ENCODE measurements at places on chromosomes 7 and 10.
A peak's percentile ranks its signal among the peaks of the same experiment; 100 is the strongest.

- DNase-seq: no peak
Observed at GRCh38 chr10:70493660-70494234, 15.2 kb downstream of the PALD1 start.

GRCh38 chr7:70598976-70599375 is 533.0 kb upstream of the GALNT17 start:
- DNase-seq: no peak

GRCh38 chr10:117731121-117731791 is 188.7 kb downstream of the EMX2 start:
- no peak for DNase-seq

GRCh38 chr10:113131613-113132261 is 181.7 kb downstream of the TCF7L2 start:
- no peak for DNase-seq

DNA sequence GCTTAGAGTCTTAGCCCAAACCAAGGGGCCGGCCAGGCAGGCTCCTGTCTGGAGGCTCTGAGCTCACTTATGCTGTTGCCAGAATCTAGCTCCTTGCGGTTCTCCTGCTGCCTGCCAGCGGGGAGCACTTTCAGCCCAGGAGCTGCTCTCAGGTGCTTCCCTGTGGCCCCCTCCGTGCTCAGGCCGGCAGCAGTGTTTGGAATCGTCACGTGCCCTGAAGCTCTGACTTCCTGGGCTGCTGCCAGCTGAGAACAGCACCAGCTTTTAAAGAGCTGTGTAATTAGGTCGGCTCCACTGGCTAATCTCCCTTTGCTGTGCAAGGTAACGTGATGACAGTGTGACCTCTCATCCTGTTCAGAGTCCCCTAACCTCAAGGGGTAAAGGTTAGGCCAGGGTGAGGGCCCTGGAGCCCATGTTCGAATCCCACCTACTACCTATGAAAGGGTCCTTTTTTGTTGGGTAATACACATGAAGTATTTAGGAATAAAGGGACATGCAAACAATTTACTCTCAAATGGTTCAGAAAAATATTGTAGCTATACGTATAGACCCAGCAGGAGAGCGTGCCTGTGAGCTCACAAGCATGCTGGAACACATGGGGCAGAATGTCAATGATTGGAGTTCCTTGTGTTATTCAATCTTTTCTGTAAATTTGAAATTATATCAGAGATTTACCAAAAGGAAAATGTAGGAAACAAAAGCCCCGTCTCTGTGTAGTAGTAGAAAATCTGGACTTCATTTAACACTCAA is 16.6 kb downstream of the ZNF862 start:
- DNase-seq: no peak

GRCh38 chr10:116988311-116988710 is 16.7 kb downstream of the SHTN1 start:
- DNase-seq: no peak

DNA sequence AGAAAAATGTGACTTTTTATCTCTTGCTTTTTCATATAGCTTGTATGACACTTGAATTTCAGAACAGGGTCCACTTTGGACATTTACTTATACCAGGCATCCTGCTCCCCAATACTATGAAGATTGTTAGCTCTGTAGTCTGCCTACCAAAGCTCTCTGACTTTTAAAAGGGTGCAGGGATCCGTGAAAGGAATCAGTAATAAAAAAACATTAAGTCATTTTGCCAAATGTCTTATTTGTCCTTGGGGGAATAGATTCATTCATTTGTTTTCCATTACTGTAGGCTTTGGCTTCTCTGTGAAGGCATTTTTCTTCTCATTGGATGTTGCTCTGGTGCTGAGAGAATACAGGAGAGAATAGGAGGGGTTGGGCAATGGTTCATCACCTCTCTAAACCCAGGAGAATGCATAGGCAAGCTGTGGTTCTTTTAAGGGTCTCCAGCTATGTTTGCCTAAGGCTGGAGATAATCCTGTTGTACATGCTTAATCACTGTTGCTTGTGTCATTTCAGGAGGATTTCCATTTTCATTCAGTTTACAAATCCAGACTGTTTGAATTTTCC is 103.5 kb downstream of the SRI start:
- DNase-seq: no peak

GRCh38 chr10:12707461-12708185 is 293.9 kb downstream of the CCDC3 start:
- no peak for DNase-seq

DNA sequence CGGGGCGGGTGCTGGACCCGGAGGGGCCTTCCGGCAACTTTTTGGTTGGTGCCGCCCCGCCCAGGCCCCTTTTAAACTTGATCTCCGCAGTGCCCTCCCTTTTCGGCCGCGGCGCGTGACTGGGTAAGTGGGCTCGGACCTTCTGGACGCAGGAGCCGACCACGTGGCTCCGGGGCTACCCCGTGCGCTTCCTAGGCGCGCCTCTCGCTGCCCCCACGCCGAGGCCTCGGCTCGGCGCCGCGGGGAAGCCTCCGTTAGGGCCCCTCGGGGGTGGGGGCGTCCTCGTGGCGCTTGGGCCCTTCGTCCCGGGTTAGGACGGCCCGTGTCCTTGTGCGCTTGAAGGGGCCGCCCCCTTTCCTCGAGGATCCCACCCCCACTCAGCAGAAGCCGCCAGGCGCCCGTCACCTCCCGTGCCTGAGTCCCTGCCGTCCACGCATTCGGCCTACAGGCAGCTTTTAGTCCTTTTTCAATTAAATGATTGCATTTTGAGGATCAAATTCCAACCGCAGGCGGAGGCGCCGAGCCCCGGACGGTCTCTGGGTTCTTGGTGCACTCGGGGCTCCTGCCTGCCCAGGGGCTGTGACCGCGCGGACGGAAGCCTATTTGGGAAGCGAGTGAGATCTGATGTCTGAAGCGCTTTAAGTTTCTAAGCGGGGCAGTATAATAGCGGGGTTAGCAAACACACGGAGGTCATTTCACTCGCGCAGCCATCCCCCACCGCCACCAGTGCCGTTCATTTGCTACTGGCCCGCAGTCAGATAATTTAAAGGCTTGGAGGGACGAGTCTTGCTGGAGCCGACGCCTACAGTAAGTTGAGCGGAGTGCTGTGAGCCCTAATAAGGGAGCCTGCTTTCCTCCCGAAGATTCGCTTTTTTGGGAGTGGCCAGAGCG is 31.8 kb upstream of the TOMM7 start:
- peak; percentile 83 for DNase-seq

DNA sequence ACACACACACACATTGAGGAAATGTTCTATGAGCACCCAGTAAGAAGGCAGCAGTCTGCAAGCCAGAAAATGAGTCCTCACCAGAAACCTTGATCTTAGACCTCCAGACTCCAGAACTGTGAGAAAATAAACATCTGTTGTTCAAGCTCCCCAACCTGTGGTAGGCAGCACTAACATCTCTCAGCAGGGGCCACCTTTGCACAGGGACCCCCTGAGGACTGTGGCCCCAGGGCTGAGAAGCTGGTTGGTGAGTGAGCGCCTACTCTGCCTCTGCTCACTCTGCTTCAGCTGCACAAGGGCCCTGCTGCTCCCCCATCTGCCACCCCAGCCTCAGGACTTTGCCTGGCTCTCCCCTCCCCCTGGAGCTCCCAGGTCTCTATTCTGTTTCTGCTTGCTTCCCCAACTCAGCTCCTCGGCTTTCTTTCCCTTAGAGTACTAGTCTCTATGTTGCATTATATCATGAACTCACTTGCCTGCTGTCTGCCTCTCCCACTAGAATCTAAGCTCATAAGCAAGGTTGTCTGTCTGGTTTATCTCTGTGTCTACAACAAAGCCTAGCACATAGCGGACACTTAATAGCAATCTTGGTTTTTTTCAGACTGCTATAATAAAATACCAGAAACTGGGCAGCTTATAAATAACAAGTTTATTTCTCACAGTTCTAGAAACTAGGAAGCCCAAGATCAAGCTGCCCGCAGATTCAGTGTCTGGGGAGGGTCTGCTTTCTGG is 40.4 kb upstream of the PRLHR start:
- no peak for DNase-seq

DNA sequence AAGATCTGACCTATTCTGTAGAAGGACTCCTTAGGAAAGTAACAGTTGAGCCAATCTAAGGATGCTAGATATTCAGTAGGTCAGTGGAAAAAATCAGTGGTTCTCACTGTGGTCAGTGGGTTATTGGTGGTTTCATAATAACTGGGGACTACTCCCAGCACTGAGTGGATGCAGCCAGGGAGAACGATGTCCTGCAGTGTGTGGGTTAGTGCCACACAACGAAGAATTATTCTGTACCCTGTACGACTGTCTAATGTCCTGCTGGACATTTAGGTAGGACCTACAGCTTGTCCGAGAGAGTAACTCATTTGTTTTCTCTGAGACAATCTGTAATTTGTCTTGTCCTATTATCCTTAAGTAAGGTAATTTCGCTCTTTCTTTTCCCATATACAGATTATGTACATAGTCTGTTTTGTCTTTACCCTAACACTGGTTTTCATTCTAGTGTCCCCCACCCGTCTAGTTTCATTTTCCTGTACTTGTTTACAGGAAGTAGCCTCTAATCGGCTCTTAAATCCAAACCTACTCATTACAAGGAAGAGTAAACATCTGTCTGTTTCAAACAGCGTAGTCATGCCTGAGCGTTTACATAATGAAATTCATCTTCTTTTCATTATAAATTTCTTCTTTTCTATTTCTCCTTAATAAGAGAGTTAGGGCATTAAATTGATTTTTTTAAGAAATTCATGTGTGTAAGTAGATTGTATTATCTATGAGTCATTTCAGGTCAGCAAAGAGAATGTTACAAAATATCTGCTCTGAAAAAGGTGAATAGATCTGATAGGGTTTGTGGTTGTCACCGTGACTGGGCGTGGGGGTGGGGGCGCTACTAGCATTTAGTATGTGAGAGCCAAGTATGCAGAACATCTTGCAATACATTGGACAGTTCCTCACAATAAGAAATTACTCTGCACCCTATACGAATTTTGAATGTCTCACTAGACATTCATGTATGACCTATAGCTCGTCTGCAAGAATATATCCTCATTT is 8.3 kb upstream of the ZC3HAV1L start:
- DNase-seq: no peak

GRCh38 chr10:93813507-93814465 is 56.0 kb downstream of the LGI1 start:
- DNase-seq: no peak

GRCh38 chr7:101538596-101539459 is 90.3 kb downstream of the MYL10 start:
- no peak for DNase-seq

DNA sequence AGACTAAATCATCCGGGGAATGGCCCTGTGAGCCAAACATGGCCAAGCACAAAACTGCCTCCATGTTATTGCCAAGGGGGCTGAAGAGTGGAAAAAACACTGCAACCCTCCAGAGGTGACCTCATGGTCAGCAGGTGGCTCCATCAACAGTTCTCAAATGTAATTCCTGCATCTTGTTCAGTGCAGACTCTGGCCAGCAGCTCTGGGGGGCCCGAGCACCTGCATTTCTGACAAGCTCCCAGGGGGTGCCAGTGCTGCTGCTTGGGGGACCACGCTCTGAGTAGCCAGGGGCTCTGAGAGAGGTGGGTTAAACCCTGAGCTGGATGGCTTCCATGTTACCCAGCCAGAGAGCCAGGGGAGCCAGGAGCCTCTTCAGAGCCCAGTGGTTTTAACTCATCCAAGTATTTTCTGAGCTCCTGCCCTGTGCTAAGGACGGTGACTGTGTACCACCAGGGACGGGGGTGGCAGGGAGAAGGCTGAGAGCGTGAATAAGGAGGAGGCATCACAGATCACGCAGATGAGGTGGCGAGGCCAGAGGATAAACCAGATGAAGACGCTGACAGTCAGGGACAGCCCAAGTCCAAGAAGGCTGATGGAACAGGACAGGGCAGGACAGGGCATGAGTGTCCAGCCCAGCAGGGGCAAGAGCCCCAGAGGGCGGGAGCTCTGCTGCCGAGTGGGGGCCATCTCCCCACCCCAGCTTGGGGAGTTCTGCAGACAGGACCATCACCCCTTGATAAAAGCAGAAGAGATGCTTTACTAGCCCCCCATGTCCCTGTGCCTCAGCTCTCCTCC is 52.9 kb downstream of the CLEC2L start:
- no peak for DNase-seq

- DNase-seq: no peak
Observed at GRCh38 chr7:41039981-41040380, 662.9 kb downstream of the INHBA start.

GRCh38 chr10:1202343-1202742 is 146.2 kb downstream of the WDR37 start:
- DNase-seq: no peak

- peak; percentile 96 for DNase-seq
Observed at GRCh38 chr7:130363026-130363847, 17.1 kb upstream of the CPA1 start.

DNA sequence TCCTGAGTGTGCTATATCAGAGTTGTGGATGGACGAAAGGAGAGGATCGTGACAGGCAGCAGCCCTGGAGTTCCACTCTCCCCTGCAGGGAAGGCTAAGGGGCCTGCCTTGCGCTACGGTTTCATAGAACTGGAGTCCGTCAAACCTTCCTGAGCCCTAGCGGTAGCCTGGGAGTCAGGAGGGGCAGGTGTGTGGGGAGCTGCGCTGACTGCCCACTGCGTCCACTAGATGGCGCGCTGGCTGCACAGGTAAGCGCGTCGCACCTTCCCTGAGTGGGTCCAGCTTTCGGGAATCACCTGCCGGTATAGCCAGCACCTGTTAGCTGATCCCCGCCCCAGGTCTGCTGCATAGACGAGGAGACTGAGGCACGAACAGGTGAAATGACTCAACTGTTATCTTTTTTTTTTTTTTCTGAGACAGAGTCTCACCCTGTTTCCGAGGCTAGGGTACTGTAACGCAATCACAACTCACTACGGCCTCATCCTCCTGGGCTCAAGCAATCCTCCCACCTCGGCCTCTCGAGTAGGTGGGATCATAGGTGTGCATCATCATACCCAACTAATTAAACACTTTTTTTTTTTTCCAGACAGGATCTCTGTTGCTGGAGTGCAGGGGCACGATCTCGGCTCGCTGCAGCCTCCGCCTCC is 20.2 kb upstream of the BAIAP2L1 start:
- peak; percentile 78 for DNase-seq

DNA sequence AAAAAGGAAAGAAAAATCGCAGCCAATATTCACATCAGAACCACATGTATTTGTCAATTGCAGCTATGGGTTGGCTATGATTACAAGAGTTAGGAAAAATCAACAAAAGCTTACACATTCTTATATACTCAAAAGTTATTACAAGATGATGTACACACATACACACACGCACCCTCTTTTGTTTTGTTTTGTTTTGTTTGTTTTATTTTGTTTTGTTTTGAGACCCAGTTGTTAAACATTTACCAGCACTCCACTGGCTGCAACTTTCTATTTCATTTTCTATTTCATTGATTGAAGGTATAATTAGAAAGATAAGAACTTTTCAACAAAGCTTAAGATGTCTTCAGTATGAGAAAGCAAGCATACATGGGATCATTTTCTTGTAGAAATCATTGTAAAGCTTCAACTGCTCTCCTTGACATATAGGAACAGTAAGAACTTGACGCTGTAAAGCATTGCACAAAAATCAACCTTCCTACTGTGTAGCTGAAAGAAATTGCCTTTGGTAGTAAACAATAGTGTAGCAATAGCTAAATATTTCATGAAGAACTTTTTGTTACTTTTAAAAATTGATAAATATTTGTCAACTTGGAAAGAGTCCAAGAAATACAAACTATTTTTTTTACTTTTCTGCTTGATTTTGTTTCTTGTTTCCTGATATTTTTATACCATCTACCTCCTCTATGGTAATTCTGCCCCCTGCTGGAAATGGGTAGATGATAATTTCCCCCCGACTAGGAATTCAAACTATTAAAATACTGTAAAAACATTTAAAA is 205.9 kb downstream of the MBL2 start:
- DNase-seq: no peak

Measured in RWPE2 (cell line).